ENCODE measurements at places on chromosomes 5 and 9.

DNA sequence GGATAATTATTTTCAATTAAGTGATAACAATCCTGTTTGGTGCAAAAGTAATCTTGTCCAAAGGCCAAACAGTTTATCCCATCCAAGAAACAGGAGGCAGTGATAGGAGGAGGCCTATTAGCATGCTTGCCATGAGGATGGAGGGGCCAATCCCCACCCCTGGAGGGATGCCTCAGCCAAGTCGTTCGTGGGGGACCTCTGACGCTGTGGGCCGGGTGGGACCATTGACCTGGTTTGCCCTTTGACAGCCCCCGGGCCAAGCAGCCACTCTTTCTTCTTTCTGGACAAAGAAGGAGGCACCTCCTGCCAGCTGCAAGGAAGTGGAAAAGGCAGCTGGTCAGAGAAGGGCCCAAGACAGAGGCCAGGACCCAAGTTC is 39.5 kb upstream of the GRHPR start:
- no peaks in the 10 kb centered on the region for H3K4me1 ChIP-seq
- no peak for DNase-seq
- no peak overlapping the region for H3K27ac ChIP-seq

- no peak overlapping the region for H3K4me3 ChIP-seq
- no peak for DNase-seq
- H3K4me1 ChIP-seq = peaks cover 13% of the 10 kb centered on the region
- H3K36me3 ChIP-seq = peaks cover 3% of the 10 kb centered on the region
- no peak overlapping the region for H3K27ac ChIP-seq
These were observed 78.3 kb downstream of the STK10 start for GRCh38 chr5:172109749-172110148.

DNA sequence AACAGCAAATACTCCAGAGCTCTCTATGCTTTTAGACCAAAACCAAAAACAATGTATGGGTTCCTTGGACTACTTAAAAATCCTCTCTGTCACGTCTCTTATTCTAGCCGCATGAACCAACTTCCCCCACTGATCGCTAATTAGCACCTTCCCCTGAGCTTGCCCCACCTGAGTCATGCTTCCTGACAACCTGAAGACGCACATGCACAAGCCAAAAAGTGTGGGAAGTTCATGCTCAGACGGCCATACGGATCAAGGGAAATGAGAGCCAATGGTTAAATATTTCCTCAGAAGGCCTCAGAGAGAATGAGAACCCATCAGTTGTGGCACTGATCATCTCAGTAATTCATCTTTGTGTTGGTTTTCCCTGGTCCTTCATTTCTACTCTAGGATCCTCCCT is 199.7 kb downstream of the BNC2 start:
- DNase-seq = no peak
- H3K27ac ChIP-seq = peak overlapping the region; percentile 56
- peaks cover 15% of the 10 kb centered on the region for H3K4me1 ChIP-seq
- no peaks in the 10 kb centered on the region for H3K27me3 ChIP-seq

DNA sequence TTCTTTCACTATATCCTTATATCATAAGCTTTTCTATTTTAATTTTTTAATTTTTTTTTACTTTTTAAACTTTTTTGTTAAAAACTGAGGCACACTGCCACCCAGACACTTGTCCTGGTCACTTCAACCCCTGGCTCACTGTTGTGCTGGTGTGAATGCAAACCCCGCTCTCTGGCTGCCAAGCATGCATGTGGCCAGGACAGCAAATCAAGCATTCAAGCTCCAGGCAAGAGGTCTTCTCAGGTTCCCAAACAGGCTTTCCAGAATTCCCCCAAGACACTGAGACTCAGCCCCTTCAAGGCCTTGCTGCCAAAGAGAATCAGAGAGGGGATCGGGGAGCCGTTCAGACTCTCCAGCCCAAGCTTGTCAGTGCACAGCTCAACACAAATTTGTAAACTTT is 139.9 kb downstream of the FANCC start:
- DNase-seq = no peak
- no peaks in the 10 kb centered on the region for H3K4me1 ChIP-seq
- no peak overlapping the region for H3K27ac ChIP-seq
- H3K36me3 ChIP-seq = no peaks in the 10 kb centered on the region

DNA sequence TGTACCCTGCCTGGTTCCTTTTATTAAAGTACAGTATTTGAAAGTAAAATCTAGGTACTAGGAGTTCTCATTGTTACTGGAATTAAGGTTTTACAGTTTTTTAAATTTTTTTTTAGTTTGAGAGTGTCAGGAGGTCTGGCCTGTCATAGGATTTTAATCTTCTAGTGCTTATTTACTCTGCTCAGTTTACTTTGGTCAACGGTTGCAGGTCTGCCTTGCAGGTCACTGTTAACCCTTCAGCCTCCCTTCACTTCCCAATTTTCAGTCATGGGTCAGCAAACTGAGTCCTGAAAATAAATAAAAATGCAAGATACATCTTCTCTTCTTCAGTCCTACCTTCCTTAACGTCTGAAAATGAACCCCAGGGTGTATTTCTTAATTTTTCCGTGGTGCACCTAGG is 18.8 kb upstream of the PTBP3 start:
- H3K27ac ChIP-seq = no peak overlapping the region
- H3K36me3 ChIP-seq = no peaks in the 10 kb centered on the region
- no peaks in the 10 kb centered on the region for H3K4me1 ChIP-seq
- no peak for DNase-seq
- no peak overlapping the region for H3K4me3 ChIP-seq

DNA sequence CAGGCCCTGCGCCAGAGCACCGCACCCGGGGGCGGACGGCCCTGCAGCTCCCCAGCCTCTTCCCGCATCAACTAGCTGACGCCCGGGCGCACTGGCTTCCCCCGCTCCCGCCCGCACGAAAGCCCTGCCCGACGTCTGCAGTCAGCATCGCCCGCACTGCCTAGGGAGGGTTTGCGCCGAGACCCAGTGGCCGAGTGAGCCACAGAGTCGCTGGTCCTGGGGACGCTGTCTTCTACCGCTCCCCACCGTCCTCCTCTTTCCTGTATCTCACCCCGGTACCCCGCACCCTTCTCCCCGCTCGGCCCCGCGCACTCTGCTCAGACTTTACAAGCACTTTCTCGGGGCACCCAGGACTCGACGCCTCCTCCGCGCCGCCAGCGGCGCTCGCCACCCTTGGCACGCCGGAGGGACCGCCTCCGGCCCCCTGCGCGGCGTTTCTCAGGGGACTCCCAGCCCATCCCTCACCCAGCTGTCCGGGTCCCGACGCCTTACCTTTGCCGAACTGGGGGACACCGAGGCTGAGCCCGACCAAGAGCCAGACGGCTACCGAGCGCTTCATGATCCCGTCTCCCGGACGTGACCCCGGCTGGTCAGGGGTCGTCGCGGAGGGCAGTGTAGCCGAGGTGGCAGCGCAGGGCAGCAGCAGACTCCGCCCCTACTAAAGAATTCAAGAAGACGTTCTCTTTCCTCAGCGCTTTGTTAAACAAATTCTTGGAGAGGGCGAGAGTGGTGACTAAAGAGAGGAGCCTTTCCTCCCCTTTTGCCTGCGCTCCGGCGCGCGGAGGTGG is 670 bp downstream of the EDIL3 start:
- no peaks in the 10 kb centered on the region for H3K36me3 ChIP-seq
- peak overlapping the region; percentile 7 for H3K27ac ChIP-seq
- DNase-seq = peak; percentile 71
- peak overlapping the region; percentile 58 for H3K4me3 ChIP-seq

GRCh38 chr5:158929552-158930218 is 170.0 kb downstream of the EBF1 start:
- no peaks in the 10 kb centered on the region for H3K4me1 ChIP-seq
- no peak overlapping the region for H3K27ac ChIP-seq
- H3K36me3 ChIP-seq = no peaks in the 10 kb centered on the region
- H3K4me3 ChIP-seq = no peak overlapping the region
- no peaks in the 10 kb centered on the region for H3K27me3 ChIP-seq

- H3K36me3 ChIP-seq = no peaks in the 10 kb centered on the region
- no peak for DNase-seq
These were observed 11.3 kb downstream of the C5 start for GRCh38 chr9:121038804-121039203.

DNA sequence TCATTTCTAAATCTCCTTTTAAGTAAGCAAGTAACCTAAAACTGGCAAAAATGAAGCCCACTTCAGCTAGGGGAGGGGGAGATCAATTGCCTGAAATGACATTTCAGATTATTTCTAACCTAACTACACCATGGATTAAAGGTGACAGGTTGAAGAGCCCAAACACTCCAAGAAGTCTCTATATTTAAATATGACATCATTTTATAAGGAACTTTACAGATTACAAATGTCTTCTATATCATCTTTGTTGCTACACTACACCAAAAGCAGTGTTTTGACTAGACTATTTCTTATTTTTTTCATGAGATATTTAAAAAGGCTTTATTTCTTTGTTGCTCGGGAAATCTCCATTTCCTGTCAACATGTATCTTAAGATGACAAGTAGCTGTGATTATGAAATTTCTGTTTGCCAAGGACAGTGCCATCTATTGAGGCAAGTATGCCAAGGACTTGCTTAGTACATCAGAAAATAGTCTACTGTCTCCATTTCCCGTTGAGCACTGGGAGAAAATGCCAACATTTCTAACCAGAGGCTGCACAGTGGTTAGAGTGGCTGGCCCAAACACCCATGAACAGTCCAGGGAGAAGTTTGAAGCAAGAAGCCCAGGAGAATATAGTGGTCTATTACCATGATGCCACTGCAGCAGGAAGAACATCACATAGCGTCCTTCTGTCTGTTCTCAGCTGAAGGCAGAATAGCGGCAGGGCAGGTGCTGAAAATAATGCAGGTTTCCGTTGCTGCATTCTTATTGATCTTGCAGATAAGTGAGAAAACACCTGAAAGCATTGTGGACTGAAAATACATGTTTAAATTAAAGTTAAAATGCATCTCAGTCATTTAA is 93.4 kb upstream of the ITGA2 start:
- no peaks in the 10 kb centered on the region for H3K36me3 ChIP-seq

DNA sequence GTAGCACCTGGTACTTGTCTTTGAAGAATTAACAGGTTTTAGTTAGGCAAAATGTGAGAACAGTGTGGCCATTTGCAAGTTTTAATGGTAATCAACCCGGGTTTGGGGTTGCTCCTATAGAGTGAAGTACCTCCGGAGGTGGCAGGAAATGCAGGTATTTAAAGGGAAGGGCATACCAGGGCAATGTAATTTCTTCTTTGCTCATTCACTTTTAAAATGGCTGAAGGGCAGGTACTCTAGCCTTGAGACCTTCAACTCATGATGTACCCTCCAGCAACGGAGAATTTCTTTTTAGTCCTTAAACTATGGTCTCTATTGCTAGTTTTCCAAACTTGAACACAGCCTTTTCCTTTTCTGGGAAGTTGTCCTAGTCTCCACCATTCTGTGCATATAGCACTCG is 1.3 kb upstream of the HSPA4 start:
- no peaks in the 10 kb centered on the region for H3K36me3 ChIP-seq
- H3K4me1 ChIP-seq = peaks cover 3% of the 10 kb centered on the region
- H3K27me3 ChIP-seq = no peaks in the 10 kb centered on the region
- no peak for DNase-seq
- H3K4me3 ChIP-seq = peak overlapping the region; percentile 80

- H3K27ac ChIP-seq = no peak overlapping the region
- H3K36me3 ChIP-seq = no peaks in the 10 kb centered on the region
- H3K4me3 ChIP-seq = no peak overlapping the region
- no peaks in the 10 kb centered on the region for H3K27me3 ChIP-seq
These were observed 170.1 kb upstream of the TARS1 start for GRCh38 chr5:33270671-33271070.

GRCh38 chr9:94894094-94894699 is 167.7 kb downstream of the AOPEP start:
- no peak overlapping the region for H3K4me3 ChIP-seq
- H3K36me3 ChIP-seq = no peaks in the 10 kb centered on the region
- H3K27me3 ChIP-seq = no peaks in the 10 kb centered on the region
- H3K4me1 ChIP-seq = peaks cover 9% of the 10 kb centered on the region
- peak; percentile 52 for DNase-seq
